ENCODE measurements at places on chromosomes 2 and 18. TPM values are rescaled to one million over a fixed set of nuclear protein-coding genes. Genes with fewer than 3 reads are reported as not detected.

GRCh38 chr2:160837416-160837815 is 322.8 kb upstream of the TANK start:
- no peak for DNase-seq
- no peaks in the 10 kb centered on the region for H3K36me3 ChIP-seq
- H3K27ac ChIP-seq, result no peak overlapping the region
- H3K4me3 ChIP-seq, result no peak overlapping the region
- H3K4me1 ChIP-seq, result peaks cover 5% of the 10 kb centered on the region
- H3K27me3 ChIP-seq, result no peaks in the 10 kb centered on the region

Gene TRABD2A
- 1.1 TPM for total RNA-seq

Gene NAT8
- total RNA-seq, result not detected

DNA sequence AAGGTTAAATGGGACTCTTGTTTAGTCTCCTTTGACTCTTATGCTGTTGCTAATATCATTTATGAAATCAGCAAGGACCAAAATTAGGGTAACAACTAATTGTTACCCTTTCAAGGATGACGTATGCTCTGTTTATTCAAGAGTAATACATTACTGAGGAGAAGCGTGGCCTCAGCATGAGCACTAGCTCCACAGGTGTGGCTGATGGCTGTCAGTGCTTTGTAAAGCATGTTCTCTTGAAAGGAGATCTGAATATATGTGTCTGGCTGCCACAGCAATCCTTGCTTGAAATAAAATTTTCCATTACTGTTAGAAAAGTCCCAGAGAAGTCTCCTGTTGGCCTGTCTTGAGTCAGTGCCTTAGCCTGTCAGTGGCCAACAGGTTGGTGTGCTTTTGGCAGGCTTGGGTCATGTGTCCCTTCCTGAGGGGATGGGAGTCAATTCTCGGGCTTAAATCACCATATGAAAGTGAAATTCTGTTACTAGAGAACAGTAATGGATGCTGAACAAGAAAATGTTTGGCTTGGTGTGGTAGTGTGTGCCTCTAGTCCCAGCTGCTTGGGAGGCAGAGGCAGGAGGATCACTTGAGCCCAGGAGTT is 32.7 kb downstream of the ABI2 start:
- no peaks in the 10 kb centered on the region for H3K27me3 ChIP-seq
- peaks cover 3% of the 10 kb centered on the region for H3K4me1 ChIP-seq
- DNase-seq, result no peak
- no peak overlapping the region for H3K4me3 ChIP-seq

Gene C1QL2
- not detected for total RNA-seq

DNA sequence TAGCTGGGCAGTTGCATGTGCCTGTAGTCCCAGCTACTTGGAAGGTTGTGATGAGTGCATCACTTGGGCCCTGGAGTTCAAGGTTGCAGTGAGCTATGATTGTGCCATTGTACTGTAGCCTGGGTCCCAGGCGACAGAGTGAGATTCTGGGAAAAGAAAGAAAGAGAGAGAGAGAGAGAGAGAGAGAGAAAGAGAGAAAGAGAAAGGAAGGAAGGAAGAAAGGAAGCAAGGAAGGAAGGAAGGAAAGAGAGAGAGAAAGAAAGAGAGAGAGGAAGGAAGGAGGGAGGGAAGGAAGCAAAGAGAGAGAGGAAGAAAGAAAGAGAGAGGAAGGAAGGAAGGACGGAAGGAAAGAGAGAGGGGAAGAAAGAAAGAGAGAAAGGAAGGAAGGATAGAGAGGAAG is 128.4 kb downstream of the GALNT3 start:
- H3K4me3 ChIP-seq, result no peak overlapping the region
- no peaks in the 10 kb centered on the region for H3K27me3 ChIP-seq
- no peak for DNase-seq
- no peaks in the 10 kb centered on the region for H3K36me3 ChIP-seq
- H3K27ac ChIP-seq, result no peak overlapping the region

DNA sequence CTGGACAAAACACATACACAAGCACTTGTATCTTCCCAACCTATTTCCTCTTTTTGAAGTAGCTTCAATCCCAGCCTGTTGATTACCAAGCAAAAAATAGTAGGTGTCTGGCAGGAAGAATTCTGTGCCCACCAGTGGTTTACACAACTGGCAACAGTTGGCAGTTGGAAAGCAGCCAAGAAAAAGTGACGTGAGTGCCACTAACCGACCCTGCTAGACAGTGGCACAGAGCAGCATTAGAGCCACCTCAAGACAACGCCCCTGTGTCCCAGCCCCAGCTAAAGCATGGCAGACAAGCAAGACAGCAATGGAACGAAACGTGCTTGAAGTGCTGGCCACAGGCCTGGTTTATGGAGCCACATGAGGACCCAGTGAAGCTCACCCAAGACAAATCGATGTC is 379.6 kb downstream of the FBXO15 start:
- no peaks in the 10 kb centered on the region for H3K27me3 ChIP-seq
- DNase-seq, result no peak
- H3K36me3 ChIP-seq, result no peaks in the 10 kb centered on the region
- no peaks in the 10 kb centered on the region for H3K4me1 ChIP-seq
- no peak overlapping the region for H3K4me3 ChIP-seq
